ENCODE measurements at places on chromosomes 1 and 21. TPM values are rescaled to one million over a fixed set of nuclear protein-coding genes. Genes with fewer than 3 reads are reported as not detected.

GRCh38 chr1:227369102-227369760 is 50.9 kb upstream of the CDC42BPA start:
- DNase-seq: no peak

DNA sequence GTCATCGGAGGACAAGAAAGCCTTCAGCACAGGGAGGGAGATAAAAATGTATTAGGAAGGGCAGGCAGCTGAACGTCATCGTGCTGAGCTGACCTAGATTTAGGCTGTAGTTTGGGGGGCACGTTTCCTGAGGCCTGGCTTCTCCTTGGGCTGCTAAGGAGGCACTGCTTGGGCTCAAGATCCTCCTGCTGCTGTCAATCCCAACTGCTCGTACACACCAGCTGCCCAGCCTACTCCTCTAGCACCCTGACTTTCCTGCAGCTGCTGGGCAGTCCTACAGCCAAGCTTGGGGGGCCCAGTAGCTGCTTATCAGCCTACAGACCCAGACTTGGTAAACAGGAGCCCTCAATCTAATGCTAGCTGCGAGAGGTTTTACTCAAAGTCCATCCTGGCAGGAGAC is 6.2 kb downstream of the TMEM35B start:
- DNase-seq: no peak

GRCh38 chr1:87061742-87062156 is 147.3 kb downstream of the HS2ST1 start:
- DNase-seq: no peak

- no peak for DNase-seq
These were observed 27.5 kb downstream of the EPHA2 start for GRCh38 chr1:16128338-16128741.

GRCh38 chr1:203361945-203362719 is 11.2 kb upstream of the FMOD start:
- DNase-seq: no peak

GRCh38 chr1:97505289-97505688 is 415.5 kb downstream of the DPYD start:
- no peak for DNase-seq

GRCh38 chr1:220335668-220336067 is 63.4 kb upstream of the RAB3GAP2 start:
- DNase-seq: no peak

DNA sequence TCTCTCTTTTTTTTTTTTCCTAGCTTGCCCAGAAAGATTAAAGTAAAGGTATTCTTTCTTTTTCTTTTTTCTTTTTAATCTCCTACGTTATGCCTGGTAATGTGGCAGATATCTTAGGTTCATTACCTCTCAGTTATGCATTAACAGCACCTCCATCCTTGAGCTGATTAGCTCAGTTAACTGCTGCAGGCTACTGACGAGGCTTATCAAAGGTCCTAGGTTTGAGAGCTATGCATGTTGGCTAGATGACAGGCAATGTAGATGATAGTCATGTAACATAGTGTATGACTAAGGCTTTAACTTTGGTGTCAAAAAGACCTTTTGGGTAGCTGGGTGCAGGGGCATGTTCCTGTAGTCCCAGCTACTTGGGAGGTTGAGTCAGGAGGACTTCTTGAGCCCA is 53.7 kb upstream of the CACYBP start:
- DNase-seq: no peak

DNA sequence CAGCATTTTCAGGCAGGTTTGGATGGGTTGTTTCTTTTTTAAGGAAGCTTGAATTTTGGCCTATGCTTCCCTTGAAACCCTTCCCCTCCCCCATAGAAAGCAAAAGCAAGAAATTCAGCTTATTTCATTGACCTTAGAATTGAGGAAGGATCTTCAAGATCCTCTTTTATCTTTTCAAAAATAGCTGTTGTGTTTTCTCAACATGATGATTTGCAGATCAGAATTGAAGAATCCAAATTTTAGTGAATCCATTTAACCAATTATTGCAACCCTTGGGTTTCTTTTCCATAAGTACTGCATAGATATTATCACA is 73.7 kb downstream of the LRRC8C start:
- DNase-seq: no peak

DNA sequence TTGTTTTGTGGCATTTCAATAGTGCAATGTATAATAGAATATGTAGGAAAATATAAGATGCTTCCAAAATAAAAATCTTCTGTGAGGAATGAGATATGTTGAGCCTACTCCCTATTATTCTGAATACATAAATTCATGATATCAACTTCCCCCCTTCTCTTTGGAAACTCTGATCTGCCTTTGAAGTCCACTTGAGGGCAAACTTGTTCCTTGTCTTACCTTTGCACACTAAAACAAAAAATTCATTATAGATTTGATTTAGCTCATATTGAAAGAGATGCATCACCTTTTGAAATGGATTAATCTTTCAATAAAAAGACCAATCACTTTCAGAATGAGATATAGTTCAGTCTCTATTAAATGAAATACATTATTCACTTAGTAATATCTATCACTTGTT is 580.7 kb upstream of the ADGRL4 start:
- no peak for DNase-seq

DNA sequence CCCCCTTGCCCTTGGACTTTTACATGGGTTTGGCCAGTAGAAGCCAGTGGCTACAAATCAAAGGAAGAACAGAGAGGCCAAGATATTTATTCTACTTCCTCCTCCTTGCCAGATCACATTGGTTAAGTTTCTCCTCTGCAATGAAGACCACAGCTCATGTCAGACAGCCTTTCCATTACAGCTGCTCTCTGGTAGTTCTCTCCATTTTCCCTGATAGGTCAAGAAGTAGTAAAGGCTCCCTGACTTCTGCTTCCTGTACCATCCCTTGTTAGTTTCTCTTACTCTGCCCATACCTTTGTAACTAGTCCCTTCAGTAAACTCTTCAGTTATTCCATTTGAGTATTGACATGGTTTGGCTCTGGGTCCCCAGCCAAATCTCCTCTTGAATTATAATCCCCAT is 27.8 kb downstream of the NME7 start:
- no peak for DNase-seq

GRCh38 chr1:78892260-78892840 is 114.2 kb downstream of the ADGRL4 start:
- DNase-seq: no peak

DNA sequence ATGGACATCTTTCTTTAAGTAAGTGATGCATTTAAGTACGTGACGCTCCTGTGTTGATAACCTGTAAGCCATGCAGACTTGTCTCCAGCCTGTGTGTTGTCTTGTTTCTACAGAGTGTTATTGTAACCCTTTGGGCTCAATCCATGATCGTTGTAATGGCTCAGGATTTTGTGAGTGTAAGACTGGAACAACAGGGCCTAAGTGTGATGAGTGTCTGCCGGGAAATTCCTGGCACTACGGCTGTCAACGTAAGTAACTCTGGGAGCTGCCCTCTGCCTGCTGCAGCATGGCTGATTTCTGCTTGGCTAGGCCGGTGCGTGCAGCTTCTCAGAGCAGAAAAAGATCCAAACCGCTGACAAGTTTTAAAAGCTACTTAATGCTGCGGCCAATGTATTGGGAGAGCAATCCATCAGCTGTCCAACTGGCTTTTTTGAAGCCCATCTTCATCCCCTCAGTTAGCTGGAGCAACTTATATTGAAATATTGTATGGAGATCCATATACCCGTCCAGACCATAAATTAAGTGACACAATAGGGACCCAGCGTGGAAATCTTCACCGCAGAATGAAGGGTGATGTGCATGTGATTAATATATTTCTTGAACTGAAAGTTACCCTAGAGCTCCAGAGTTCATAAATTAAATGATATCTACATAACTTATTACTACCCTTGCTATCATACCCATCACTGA is 295.9 kb downstream of the NTNG1 start:
- DNase-seq: no peak

GRCh38 chr1:29688471-29689365 is 452.4 kb downstream of the PTPRU start:
- DNase-seq: no peak

- no peak for DNase-seq
These were observed 578 bp upstream of the TRIM62 start for GRCh38 chr1:33182401-33182841.

DNA sequence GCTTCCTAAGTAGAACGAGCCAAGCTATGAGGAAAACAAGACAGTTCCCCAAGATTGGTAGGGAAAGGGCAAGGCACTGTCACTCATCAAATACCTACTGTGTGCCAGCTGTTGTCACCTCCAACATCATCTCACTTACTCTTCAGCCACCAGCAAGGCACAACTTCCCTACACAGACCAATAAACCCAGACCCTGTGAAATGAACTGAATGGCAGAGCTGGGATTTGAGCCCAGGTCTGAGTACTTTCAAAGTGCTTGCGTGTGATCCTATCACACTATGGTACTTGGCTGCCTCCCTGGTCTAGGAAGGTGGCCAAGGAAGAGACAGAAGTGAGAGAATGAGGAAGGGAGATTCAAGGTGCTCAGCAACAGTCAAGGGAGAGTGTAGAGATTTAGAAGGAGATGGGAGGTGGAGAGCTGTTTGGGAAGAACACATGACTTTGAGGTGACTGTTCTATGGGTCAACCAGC is 16.7 kb upstream of the TRIM63 start:
- no peak for DNase-seq

- DNase-seq: no peak
These were observed 9.3 kb downstream of the NKAIN1 start for GRCh38 chr1:31230378-31230777.

- no peak for DNase-seq
These were observed 25.1 kb downstream of the COL6A2 start for GRCh38 chr21:46122758-46123683.

DNA sequence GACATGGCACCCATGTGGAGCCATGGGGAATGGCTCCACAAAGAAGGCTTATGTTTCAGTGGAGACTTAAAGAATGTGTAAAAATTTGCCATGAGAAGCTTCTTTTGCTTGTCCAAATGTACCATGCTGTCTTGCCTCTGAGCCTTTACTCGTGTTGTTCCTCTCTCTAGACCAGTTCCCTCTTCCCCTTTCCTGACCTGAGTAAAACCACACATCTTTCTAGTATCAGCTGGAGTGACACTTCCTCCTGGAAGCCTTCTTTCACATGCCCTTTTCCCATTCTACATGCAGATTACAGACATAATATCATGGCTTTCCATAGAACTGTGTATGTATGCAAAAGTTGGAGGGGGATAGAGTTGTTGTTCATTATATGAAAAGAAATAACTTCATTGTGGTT is 13.6 kb upstream of the GPX7 start:
- no peak for DNase-seq

DNA sequence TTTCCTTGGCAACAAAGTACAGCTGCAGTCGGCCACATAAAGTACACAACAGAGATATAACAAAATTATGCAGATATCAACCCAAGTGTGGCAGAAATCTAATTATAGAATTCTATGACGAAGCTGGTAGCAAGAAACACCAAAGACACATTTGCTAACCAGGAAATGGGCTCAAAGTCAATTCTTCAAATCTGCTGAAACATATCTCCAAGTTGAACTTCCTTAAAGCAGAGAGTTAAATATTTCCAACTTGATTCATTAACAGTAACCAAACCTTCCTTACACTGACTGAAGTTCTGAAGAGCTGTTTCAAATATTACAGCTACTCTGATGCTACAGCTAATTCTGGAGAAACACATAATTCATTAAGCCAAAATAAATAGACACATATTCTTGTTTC is 67.6 kb upstream of the SDC3 start:
- DNase-seq: no peak

DNA sequence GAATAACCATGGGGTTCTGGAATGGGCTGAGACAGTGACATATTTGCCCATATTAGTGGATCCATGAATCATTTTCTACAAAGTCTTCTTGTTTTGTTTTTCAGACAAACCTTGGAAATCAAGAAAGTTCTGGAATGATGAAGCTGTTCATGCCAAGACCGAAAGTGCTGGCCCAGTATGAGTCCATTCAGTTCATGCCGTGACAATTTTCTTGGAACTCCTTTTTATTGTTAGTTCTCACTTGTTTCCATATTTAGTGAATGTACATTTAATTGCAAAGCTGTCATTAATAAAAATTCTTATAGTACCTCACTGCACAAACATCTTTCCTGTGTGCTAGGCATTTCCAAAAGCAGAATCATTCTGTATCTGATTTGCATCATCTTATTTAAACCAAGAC is 100.6 kb upstream of the KCNJ15 start:
- no peak for DNase-seq

DNA sequence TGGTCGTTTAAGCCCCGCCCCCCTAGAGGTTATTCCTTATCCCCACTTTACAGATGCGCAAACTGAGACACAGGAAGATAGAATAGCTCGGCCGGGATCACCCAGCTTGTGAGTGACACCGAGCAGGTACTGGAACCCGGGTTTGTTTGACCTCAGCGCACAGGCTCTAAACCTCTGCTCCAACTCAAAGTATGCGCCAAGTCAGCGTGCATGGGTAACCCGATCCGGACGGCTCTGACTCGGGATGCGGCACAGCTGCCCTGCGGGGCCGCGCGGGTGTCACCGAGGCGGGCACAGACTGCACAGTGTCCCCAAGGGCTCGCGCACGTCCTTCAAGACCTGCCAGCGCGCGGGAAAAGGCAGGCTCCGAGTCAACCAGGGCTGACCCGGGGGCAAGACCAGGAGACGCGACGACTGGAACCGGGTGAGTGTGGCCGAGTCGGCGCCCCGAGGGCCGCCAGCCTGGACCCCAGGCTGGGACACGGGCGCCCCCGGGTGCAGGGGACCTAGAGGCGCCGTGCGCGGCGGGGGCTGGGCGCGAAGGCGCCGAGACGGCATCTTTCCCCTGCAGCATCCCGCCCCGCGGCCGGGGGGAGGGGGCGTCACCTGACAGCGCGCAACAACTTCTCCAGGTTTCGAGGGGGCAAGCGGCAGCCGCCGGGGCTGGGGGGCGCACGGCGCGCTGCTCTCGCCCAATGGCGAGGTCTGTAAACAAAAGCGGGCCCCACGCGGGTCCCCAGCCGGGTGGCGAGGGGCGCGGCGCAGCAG is 101.9 kb upstream of the SOD1 start:
- DNase-seq: no peak

- DNase-seq: no peak
These were observed 19.5 kb upstream of the RNF223 start for GRCh38 chr1:1093610-1093943.

GRCh38 chr1:77926561-77927357 is 38.3 kb downstream of the NEXN start:
- DNase-seq: no peak

GRCh38 chr1:8527941-8528340 is 210.0 kb downstream of the SLC45A1 start:
- no peak for DNase-seq

PSRC1 gene
- 44.8 TPM for total RNA-seq

TEKT2 gene
- not detected for total RNA-seq

CDKN2C gene
- total RNA-seq: 9.4 TPM

IFNLR1 gene
- total RNA-seq: 7.6 TPM

PM20D1 gene
- not detected for total RNA-seq

SPAG17 gene
- not detected for total RNA-seq

UBXN10 gene
- not detected for total RNA-seq

C2CD4D gene
- total RNA-seq: 0.17 TPM

B3GALT5 gene
- total RNA-seq: 1.2 TPM

JAK1 gene
- total RNA-seq: 53.2 TPM

ENTREP3 gene
- 69.9 TPM for total RNA-seq

PRKAA2 gene
- 1.6 TPM for total RNA-seq

CCDC190 gene
- not detected for total RNA-seq

PLEKHA6 gene
- total RNA-seq: 13.1 TPM

TRAF3IP3 gene
- 0.34 TPM for total RNA-seq

All from HCT116 (cell line).